Activated T-helper 1 cell treated with anti-CD3 and anti-CD28 coated beads, Interleukin-2, amount 50 U/mL, for 16 hours (primary cell): ENCODE measurements at places on chromosomes 2 and 18.

- no peak for DNase-seq
These were observed 14.9 kb upstream of the MBP start for GRCh38 chr18:77147418-77147852.

DNA sequence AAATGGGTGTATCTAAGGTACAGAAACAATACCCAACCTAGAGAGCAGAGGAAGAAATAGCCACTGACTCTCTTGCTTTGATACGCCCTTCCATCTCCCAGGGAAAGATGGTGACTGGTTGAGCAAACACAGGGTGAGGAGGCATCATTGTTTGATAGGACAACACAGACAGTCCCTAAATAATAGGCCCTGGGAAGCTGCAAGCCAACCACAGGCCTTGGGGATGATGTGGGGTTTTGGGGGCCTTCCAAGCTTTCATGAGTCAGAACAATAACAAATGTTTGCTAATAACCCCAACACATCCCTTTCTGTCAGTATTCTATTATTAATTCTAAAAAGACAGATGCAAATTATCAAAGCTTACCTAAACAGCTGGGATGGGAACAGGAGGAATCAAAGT lies 9.8 kb downstream of the LGALSL start:
- DNase-seq: no peak

DNA sequence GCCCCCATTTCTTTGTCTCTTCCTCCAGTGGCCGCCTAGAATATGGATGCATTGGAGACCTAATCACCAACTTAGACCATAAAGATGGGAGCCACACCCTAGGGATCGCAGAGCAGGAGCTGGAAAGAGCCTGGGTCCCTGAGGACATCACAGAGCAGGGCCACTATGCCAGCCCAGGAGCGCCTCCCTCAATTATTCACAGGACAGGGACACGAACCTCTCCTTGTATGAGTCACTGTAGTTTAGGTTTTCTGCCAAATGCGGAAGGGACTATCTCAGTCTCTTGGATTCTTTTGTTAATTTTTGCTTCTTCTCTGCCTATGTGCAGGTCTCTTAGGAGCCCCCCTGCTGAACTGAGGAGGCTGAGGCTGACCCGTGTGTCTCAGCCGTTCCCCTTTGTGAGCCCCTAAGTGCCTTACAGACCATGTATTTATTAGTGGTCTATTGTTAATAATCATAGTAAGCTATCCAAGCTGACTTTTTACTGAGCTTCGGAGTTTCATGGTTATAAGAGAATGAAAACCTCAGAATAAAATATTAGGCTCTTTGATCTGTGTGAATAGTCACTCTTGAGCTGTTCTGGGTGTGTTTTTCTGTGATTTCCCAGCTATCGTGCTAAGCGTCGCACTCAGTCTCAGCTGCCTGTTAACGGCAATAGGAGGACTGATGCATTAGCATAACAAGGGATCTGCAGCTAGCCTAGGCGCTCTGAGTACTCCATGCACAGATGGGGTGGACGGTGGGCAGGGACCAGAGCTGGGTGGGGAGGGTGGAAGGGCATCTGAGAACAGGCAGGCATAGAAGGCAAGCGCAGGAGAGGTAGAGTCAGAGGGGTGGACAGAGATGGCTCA lies 12.7 kb upstream of the PTPN4 start:
- no peak for DNase-seq

DNA sequence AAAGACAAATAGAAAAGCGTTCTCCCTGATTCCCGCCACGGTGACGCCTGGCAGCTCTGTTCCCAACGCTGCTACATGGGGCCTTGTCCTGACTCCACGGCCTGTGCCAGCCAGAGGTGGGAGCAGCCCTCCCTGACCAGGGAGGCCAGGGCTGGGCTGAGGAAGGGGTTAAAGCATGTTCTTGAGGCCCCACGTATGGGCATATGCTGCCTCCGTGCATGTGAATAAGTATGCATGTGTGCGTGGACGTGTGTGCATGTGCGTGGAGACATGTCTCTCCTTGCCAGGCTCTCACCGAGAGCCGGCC lies 1.6 kb upstream of the SNED1 start:
- DNase-seq: no peak

GRCh38 chr2:206531996-206532543 lies 88.7 kb downstream of the ADAM23 start:
- DNase-seq: no peak

- no peak for DNase-seq
These were observed 116.0 kb downstream of the ALPK2 start for GRCh38 chr18:58512648-58513588.

DNA sequence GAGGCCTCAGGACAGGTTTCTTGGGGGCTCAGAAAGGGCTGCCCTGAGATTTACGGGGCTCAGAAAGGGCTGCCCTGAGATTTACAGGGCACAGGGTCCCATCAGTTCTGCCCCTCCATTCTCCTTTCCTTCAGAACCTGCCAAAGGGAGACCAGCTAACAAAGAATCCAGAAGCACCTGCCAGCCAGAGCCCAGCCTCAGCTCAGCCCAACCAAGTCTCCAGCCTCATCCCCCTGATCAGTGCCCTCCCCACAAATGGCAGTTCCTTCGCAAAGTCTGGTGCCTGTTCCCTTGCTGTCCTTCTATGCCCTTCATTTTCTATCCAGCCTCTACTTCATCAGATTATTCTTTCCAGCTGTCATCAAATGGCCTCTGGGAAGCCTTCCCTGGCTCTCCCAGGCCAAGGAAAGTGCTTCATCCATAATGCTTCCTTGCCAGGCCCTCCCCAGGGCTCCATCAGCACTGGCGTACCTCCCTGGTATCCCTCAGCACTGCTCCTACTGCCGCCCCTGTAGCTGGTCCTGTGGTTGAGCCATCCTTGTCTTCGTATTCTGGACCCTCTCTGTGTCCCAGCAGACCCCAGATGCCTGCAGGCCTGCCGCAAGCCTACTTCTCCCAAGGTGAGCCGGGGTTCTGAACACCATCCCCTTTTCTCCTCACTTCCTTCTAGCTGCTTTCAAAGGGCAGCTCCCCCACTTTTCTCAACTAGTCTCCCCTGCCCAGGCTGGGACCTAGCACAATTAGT lies 96.2 kb upstream of the EPAS1 start:
- no peak for DNase-seq

DNA sequence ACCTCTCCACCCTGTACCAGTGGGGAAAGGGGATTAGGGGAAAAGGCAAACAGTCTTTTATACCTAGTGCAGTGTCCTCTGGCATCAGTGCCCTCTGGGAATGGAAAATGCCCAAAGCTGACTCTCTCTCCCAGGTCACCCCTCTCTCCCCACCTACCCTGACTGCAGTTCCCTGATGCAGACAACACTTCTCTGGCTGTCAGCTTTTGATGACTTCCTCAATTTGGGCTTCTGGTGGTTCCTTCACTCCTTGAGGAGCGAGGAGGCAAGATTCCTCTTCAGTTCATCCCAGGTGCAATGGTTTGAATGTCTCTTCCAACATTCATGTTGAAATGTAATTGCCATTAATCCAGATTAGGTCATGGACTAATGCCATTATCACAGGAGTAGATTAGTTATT lies 19.7 kb upstream of the PPM1B start:
- DNase-seq: no peak

DNA sequence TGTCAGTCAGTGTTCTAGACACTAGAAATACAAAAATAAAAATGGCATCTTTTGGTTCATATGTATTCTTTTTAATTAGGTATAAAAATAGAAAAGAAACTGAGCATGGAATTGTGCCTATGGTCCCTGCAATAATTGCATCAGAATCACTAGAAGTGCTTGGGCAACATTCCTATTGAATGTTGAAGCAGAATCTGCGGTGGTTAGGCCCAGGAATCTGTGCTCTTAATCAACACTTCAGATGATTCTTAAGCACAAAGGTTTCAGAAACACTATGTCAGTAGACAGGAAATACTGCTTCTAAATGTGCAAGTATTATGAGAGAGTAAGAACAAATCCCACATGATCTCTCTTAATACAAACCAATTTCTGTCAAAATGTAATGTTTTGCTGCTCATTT lies 20.3 kb upstream of the RBBP8 start:
- no peak for DNase-seq

DNA sequence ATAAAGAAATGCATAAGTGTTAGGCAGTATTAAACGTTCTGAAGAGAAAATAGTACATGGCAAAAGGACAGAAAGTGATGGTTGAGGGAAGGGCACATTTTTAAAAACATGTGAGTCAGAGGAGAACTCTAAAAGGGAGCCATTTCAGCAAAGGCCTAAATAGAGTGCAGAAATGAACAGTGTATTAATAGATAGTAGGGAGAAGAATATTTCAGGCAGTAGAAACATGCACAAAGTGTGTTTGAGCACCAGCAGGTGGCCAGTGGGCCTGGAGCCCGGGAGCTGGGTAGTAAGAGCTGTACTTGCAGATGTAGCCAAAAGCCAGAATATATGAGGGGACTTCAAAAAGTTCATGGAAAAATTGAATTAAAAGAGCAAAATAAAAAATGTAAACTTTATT lies 288.1 kb upstream of the FIGN start:
- DNase-seq: no peak

GRCh38 chr2:134320930-134321329 lies 67.1 kb downstream of the MGAT5 start:
- peak; percentile 8 for DNase-seq

GRCh38 chr2:238434846-238435751 lies 8.4 kb downstream of the ASB1 start:
- DNase-seq: no peak

DNA sequence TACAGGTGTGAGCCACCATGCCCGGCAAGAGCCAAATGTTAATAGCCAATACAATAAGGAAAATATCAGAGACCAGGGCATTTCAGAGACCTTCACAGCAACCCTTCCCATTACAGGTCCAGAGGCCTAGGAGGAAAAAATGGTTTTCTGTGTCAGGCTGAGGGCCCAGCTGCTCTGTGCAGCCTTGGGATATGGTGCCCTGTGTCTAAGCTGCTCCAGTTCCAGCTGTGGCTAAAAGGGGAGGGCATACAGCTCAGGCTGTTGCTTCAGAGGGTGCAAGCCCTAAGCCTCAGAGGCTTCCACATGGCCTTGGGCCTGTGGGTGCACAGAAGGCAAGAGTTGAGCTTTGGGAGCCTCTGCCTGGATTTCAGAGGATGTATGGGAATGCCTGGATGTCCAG lies 20.1 kb upstream of the CCDC195 start:
- no peak for DNase-seq

DNA sequence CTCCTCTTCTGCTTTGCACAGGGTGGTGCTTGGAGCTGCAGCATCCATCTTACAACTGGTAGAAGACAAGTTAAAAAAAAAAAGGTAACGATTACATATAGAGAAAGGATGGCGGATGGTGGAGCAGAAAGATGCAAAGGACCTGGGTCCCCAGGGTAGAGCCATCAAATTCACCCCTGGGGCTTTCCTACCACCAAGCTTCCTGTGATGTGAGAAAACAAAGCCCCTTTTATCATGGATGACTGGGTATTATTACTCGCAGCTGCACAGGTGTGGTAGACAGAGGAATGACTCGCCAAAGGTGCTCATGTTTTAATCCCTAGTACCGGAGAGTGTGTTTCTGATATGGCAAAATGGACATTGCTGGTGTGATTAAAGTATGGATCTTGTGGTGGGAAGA lies 1.3 kb upstream of the ACOXL start:
- DNase-seq: no peak

- DNase-seq: no peak
These were observed 163.9 kb downstream of the MAIP1 start for GRCh38 chr2:200119236-200119635.

DNA sequence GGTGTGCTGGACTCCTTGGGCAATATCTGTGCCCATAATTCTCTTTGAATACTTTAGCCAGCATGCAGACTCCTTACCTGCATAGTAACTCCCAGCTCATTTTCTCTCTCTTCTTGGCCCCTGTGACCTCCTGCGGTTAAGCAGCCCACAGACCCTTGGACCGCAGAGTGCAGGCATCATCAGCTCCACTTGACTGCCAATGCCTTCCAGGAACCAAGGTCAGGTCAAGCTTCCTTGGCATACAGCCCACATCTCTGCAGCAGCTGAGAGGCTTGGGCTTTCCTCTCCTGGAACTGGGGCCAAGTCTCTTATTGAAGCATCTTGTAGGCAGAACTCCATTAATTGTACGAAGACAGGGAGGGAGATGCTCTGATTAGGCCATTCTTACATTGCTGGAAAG lies 130.1 kb upstream of the PIEZO2 start:
- DNase-seq: no peak

DNA sequence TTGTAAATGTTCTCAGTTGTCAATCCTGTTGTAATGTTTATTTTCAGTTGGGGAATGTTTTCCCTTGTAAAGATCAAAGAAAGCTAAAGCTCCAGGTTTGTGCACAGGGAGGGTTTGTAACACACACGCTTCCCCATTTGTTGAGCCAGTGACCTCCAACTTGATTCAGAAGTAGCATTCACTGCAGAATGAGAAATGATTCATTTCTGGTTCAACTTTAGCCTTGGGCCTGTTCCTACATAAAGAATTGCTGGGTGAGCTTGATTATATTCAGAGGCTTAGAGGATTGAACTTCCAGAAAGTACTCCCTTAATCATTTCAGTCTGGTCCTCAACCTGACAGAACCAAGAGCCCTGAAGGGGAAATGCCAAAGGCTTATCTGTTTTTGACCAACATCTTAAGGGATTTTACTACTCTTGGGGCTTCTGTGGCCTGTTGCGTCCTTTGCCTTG lies 70.6 kb upstream of the CAVIN2 start:
- no peak for DNase-seq

DNA sequence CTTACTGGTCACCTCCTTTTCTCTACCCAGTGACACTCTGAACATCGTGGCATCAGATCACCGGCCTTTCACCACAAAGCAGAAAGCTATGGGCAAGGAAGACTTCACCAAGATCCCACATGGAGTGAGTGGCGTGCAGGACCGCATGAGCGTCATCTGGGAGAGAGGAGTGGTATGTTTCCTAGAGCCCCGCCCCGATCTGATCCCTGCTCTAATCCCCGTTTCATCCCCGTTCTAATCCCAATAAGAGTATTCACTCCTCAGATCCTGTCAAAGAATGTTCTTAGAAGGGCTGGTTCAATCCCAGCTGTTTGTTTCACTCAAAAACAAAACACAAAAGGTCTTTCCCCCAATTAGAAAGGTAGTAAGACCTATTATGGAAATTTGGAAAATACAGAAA lies 30.4 kb upstream of the MAPRE3 start:
- no peak for DNase-seq

DNA sequence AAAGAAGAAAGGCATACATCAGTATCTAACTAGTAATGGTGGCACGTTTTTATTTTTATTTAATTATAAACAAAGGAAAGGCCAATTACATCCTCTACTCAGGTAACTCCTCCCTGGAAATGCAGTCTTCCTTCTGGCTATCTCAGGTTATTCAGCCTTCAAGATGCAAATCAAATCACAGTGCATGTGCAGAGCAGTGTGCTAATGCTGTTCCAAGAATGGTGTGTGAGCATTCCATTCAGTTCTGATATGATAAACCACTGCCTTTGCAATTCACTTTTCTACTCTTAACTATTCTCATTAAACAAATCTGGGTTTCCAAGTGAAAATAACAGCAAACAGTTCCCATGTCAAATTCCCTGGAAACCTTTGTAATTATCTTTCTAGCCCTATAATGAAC lies 38.4 kb downstream of the SEPTIN10 start:
- no peak for DNase-seq

- no peak for DNase-seq
These were observed 65.0 kb downstream of the ZNF385B start for GRCh38 chr2:179796213-179797007.

- no peak for DNase-seq
These were observed 79.8 kb upstream of the CCDC141 start for GRCh38 chr2:179129574-179130238.
